ENCODE measurements at places on chromosomes 16 and 17. TPM values are rescaled to one million over a fixed set of nuclear protein-coding genes. Genes with fewer than 3 reads are reported as not detected.

GRCh38 chr17:3988297-3989040, 24.2 kb upstream of the ATP2A3 start:
- DNase-seq = no peak

- no peak for DNase-seq
Measured at GRCh38 chr17:32602396-32602795, 115.6 kb downstream of the CDK5R1 start.

- DNase-seq = no peak
Measured at GRCh38 chr16:56858374-56858773, 6.6 kb upstream of the SLC12A3 start.

DNA sequence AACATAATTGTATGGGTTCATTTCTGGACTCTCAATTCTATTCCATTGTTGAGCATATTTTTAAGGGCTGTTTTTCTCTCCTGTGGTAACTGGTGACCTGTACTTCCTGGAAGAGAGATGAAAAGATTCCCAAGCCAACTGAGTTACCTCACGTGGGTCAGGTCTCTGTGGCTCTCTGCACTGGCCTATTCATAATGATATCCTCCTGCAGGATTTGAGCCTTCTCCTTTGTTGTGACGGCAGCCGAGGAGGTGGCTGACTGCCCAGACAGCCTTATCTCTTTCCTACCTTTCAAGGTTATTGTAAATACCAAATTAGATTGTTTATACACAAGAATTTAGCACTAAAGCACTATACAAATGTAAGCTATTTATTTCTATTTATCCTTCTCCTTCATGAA, 2.7 kb upstream of the ACE start:
- peak; percentile 76 for DNase-seq

- peak; percentile 84 for DNase-seq
Measured at GRCh38 chr17:40319651-40320540, 10.9 kb downstream of the RARA start.

DNA sequence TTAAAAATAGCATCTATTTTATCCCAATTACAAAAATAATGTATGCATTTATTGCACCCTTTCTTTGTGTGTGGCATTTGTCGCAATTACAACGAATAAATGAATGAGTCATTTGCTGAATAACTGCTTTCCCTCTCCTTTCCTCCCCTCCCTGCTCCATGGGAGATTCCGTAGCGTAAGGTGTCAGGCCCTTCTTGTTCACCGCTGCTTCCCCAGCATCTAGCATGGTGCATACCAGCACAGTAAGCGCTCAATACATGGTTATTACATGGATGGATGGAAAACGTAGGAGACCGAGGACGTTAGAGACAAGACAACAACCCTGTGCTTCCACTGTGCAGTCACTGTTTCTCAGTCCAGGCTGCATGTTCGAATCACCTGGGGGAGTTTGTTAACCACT, 336.0 kb upstream of the EEF2KMT start:
- no peak for DNase-seq

DNA sequence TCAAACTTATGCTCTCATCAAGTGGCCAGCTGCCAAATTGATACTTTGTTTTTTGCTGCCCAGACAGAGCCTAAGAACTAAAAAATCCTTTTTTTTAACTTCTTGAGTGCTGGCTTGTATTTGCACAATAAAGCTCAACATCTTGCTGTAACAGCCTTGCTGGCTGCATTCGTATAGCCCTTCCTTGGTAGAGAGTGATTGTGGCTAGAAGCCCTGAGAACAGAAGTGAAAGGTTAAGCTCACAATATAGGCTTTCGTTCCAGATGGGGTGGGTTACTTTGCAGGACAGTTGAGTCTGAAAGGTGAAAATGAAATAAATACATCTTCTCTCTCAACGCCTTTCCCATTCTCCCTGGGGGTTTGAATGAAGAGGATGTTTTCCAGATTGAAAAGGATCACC, 278.8 kb downstream of the HS3ST3B1 start:
- DNase-seq = no peak

DNA sequence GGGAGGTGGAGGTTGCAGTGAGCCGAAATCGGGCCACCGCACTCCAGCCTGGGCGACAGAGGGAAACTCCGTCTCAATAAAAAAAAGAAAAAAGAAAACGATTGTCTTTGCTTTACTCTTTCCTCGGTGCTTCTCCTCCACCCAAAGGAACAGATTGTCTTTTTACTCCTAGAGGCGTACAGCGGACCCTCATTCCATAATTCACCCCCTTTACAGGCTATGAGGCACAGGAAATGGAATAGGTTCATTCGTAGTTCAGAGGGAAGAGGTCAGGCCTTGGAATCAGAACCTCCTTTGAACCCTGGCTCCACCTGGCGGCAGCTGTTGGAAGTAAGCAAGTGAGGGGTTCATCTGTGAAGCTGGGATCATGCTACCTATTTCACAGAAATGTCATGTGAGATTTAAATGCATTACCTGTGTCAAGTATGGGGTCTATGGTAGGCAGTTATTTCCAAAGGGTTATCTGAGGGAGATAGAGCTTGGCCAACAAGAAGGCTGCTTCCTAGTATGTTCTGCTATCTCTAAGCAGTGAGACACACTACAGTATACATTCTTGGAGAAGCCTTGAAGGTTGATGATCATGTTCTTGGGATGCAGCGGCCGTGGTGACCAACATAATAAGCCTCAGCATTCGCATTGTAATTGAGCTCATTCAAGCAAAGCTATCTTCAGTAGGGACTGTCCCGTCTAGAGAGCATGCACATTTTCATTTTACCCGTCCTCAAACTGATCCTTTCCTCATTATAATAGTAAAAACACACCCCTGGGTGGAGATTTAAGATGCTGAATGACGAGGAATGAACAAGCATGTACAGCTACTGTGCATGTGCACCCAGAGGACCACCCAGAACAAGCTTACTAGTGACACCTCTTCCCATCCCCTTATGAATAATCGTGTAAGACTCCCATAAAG, 18.7 kb upstream of the ZNF689 start:
- DNase-seq = peak; percentile 89

DNA sequence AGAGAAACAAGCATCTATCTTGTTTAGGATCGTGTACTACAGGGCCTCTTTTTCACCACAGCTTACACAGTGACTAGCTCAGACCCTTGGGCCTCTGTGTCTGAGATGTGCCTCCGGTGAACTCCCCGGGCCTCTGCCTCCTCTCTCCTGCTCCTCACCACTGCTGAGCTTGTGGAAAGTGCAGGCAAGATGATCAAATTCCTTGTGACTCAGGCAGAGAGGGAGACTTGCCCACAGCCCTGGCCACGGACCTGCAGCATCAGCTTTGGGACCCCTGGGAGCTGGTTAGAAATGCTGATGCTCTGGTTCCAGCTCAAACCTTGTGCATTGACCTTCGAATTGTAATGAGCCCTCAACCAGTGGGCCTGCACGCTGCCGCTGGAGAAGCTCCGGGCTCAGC, 79.8 kb downstream of the ZDHHC7 start:
- no peak for DNase-seq

- no peak for DNase-seq
Measured at GRCh38 chr16:72094266-72094610, 591 bp downstream of the DHX38 start.

GRCh38 chr17:48513666-48514455, 16.9 kb downstream of the HOXB1 start:
- no peak for DNase-seq

- DNase-seq = no peak
Measured at GRCh38 chr17:48478224-48479013, 48.4 kb upstream of the SKAP1 start.

The CACNG3 gene
- not detected for total RNA-seq

The VMP1 gene
- 94.0 TPM for total RNA-seq

The P2RX1 gene
- 26.2 TPM for total RNA-seq

The SLC12A3 gene
- total RNA-seq = 0.08 TPM

The RNF222 gene
- total RNA-seq = not detected

The ABCA3 gene
- 16.3 TPM for total RNA-seq

The CCL17 gene
- not detected for total RNA-seq
